ENCODE measurements at places on chromosomes 7 and 10.

- DNase-seq: no peak
These were observed 211.8 kb upstream of the FOXK1 start for GRCh38 chr7:4470246-4470645.

DNA sequence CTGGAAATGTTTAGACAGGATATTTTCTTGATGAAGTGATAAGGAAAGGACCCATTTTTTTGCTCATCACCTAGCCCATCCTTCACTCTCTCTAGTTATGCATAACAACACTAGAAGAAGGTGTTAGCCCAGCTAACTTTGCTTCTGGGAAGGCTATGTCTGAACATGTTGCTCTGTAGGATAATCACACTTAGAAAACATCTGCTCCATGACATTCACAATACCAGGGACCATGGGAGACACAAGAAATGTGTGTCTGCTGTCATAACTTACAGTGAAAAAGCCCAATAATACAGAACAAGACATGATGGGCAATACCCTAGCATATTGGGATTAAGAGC, 13.9 kb upstream of the ZNF282 start:
- DNase-seq: no peak

DNA sequence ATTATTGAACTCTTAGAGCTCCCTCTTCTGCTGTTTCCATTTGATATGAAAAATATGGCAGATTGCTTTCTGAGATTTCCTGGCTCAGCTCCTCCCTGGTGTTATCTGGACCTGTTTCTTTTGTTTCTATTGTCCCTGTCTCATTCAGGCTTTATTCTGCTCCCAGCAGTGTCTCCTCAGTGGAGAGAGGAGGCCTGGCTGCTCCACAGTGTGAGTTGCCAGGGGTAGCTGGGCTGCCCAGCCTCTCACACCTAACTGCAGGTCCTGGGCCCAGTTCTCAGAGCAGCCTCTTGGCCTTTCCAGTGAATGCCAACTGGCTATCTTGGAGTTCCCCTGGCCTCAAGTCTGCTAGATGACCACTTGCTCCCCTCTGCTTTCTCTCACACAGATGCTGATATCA, 127.0 kb downstream of the VPS41 start:
- DNase-seq: no peak

- DNase-seq: no peak
These were observed 860 bp upstream of the WDR86 start for GRCh38 chr7:151410405-151411390.

- no peak for DNase-seq
These were observed 39.9 kb downstream of the TOMM7 start for GRCh38 chr7:22782616-22783232.

- DNase-seq: no peak
These were observed 216.5 kb downstream of the VTI1A start for GRCh38 chr10:112663234-112664125.

DNA sequence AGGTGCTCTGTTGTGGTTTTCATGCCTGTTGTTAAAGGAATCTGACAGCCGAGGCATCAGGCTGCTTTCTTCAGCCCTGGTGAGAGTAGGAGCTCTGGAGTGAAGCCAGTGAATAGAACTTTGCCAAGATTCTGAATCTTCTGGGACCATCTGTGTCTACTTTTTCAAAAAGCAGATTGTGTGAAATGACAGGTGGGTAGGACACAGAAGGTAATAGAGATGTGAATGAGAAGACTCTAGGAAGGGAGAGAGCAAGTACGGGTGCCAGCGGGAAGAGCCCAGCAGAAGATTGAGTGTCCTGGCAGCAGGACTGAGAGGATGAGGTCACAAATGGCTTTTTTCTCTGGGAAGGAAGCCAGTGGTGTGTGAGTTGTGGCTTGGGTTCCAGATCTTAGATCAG, 429.2 kb downstream of the SDK1 start:
- peak; percentile 81 for DNase-seq

DNA sequence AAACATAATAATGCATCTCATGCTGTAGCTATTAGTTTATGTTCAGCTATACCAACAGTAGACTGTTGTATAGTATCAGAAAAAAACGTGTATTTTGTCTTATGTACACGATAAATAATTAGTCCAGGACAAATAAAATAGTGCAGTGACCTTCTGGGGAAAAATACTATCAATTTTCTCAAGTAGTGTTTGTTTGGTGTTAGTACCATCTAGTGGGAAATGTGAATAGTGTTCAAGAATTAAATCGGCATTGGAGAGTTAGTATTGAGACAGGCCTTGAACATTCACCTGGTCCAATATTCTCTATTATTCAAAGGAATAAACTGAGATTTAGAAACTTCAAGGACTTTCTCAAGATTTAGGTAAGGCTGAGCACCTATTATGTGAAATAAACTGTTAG, 21.7 kb upstream of the OR2A5 start:
- no peak for DNase-seq

DNA sequence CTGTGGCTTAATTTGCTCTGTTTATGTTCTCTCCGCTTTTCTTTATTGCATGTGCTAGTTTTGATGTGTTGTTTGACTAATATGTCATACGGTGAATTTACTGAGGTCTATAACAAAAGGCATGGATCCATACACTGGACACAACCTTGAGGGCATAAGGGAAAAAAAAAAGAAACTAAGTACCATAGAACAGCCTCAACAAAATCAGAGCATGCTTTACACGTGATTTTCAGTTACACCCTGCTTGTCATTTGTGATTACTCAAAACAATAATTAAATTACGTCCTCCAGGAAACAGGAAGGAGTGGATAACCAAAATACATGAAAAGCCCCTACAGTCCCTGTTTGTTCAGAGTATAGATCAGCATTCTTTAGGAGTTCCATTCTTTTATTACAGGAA, 150.5 kb downstream of the CRPPA start:
- no peak for DNase-seq

- no peak for DNase-seq
These were observed 25.8 kb upstream of the SH2B2 start for GRCh38 chr7:102260856-102261255.

DNA sequence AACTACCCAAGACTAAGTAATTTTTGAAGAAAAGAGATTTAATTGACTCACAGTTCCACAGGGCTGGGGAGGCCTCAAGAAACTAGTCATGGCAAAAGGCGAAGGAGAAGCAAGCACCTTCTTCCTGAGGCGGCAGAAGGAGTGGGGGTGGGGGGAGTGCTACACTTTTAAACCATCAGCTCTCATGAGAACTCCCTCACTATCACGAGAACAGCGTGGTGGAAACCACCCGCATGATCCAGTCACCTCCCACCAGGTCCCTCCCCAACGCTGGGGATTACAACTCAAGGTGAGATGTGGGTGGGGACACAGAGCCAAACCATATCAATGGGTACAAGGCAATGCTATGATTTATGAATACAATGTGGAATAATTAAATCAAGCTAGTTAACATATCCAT, 241.9 kb downstream of the PTPRN2 start:
- no peak for DNase-seq

DNA sequence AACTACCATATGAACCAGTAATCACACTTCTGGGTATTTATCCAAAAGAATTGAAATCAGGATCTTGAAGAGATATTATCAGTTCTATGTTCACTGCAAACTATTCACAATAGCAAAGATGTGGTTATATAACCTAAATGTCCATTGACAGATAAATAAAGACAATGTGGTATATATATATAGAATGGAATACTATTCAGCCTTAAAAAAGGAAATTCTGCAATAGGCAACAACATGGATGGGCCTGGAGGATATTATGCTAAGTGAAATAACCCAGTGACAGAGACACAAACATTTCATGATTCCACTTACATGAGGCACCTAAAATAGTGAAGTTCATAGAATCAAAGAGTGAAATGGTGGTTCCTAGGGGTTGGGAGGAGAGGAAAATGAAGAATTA, 90.6 kb upstream of the CDK1 start:
- no peak for DNase-seq

DNA sequence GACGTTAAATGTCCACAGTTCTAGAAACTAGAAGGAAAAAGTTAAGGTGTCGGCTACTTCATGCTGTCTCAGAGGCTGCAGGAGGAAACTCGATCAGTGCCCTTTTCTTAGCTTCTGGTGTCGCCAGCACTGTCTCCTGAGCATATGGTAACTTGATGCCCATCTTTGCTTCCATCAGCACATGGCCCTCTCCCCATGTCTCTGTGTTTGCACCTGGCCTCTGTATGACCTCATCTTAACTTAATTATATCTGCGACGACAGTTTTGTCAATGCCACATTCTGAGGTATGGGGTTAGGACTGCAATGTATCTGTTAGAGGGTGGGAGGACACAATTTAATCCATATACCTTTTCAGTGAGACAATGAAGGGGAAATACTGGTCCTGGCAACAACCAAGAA, 449.9 kb downstream of the POM121L12 start:
- peak; percentile 79 for DNase-seq

DNA sequence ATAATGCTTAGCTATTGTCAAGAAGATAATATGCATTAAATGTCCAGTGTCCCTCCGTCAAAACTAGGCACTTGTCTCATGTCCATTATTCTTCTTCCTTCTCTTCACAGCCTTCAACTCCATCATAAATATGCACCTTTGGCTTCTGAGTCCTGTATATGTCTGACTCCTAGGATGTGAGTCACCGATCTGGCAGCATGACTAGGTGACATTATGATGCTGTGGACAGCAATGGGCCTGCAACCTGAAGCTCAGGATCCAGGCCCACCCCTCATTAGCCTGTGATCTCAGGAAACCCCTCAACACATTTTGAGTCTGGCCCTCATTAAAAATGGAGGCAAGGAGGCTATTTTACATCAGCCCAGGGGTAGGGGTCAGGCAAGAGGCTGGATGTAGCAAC, 362.5 kb upstream of the ZMIZ1 start:
- no peak for DNase-seq

DNA sequence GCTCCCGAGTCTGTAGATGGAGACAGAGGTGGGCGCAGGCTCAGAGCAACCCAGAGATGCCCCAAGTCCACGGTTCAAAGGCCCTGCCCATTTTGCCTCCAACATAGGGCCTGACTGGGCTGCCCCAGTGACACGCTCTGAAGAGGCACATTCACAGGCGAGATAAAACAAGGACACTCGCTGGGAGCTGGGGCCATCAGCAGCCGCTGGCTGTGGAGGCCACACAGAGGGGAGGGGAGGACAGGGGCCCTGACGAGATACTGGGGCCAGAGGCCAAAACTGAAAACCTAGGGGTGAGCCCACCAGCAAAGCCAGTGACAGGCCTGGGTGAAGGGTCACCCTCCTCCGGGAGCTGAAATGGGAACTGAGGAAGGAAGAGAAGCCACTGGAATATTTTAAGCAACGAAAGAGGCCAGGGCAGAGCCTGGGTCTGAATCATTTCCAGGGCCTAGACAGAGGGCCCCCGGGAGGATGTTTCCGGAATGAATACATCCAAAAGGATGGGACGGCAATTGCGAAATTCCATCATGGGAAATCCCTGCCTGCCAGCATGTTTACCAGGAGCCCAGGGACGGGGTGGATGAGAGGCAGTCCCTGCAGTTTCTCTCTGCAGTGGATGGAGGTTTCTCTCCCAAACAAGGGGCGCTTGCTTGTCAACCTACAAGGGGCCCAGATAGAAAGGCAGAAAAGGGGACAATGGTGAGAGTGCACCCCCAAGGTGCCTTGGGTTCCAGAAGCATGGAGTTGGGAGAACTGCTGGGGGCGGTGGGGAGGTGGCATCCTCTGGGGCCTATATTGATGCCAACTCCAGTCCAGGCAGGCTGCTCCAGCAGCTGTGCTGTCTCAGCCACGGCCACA, 29.0 kb upstream of the HSPA12A start:
- no peak for DNase-seq

GRCh38 chr7:23604296-23604640, 7.1 kb downstream of the CCDC126 start:
- no peak for DNase-seq

- no peak for DNase-seq
These were observed 7.3 kb upstream of the KLHDC10 start for GRCh38 chr7:130063036-130063435.

GRCh38 chr7:155638366-155638765, 6.1 kb upstream of the RBM33 start:
- no peak for DNase-seq

DNA sequence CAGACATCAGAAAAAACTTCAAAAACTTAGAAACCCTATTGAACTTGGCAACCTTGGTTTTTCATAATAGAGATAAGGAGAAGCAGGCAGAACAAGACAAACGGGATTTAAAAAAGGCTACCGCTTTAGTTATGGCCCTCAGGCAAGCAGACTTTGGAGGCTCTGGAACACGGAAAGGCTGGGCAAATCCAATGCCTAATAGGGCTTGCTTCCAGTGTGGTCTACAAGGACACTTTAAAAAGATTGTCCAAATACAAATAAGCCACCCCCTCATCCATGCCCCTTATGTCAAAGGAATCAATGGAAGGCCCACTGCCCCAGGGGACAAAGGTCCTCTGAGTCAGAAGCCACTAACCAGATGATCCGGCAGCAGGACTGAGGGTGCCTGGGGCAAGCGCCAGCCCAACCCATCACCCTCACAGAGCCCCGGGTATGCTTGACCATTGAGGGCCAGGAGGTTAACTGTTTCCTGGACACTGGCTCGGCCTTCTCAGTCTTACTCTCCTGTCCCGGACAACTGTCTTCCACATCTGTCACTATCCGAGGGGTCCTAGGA, 115.3 kb downstream of the NRCAM start:
- no peak for DNase-seq

GRCh38 chr7:157633465-157634185, 296.8 kb downstream of the DNAJB6 start:
- no peak for DNase-seq

- no peak for DNase-seq
These were observed 118.1 kb upstream of the LYZL2 start for GRCh38 chr10:30747633-30748032.

GRCh38 chr10:13180788-13181187, 19.4 kb downstream of the MCM10 start:
- DNase-seq: no peak

GRCh38 chr7:22219036-22219435, 137.9 kb downstream of the RAPGEF5 start:
- DNase-seq: no peak

DNA sequence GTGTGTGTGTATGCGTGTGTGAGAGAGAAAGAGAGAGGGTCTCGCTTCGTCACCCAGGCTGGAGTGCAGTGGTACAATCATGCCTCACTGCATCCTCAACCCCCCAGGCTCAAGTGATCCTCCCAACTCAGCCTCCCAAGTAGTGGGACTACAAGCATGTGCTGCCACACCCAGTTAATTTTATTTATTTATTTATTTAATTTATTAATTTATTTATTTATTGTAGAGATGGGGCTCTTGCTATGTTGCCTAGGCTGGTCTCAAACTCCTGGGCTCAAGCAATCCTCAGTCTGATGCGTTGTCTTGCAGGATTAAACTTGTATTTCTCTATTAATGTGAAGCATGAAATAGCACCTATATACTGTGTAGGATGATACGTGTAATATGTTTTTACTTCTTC, 21.8 kb upstream of the POU6F2 start:
- no peak for DNase-seq

All from DMS 273 treated with DMSO at 0.1 percent for 48 hours (cell line).